ENCODE measurements at places on chromosomes 13 and 19. TPM values are rescaled to one million over a fixed set of nuclear protein-coding genes. Genes with fewer than 3 reads are reported as not detected.
A peak's percentile ranks its signal among the peaks of the same experiment; 100 is the strongest.

DNA sequence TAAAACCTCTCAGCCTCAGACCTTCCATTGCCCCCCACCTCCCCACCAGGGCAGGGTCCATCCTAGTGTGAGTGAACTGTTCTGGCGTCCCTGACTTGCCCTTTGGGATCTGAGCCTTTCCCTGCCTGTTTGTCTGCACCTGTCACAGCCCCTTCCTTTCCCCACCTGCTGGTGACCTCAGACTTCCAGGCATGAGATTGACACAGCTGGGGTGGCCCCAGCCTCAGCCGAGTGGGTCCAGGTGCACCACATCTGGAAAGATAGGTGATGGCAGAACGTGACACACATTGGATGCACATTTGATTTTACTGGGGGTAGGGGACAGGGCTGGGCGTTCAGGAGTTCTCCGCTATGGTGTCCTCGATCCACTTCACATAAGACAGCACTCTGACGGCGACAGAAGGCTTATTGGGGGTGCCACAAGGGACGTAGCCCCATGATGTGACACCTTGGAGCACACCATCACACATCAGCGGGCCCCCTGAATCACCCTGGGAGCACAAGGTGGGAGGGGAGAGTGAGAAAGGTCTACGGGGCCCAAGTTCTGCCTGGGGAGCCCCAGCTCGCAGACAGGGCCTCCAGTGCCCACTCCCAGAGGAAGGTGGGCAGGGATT, 4.6 kb downstream of the KLK1 start:
- DNase-seq: no peak

DNA sequence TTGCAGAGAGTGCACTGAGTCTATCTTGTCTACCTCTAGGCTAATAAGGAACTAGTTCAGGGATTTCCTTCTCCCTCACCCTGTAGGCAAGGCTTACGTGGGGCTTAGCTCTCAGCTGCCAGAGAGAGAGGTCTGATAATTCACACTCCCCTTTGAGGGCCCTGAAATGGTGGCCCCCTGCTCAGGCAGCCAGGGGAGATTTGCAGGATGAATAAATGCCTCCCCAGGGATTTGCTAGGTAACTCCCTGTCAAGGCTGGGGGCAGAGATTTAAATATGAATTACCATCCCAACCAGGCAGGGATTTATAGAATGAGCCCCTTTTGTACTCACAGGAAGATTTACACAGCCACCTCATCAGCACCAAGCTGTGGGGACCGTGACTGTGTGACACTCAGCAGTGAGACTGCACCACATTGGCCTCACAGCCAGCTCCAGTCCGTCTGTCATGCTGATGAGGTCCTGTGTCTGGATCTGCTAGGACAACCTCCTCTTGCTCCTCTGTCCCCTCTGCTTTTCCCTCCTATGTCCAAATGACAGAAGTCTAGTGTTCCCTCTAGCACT, 73.4 kb downstream of the CBY2 start:
- no peak for DNase-seq

DNA sequence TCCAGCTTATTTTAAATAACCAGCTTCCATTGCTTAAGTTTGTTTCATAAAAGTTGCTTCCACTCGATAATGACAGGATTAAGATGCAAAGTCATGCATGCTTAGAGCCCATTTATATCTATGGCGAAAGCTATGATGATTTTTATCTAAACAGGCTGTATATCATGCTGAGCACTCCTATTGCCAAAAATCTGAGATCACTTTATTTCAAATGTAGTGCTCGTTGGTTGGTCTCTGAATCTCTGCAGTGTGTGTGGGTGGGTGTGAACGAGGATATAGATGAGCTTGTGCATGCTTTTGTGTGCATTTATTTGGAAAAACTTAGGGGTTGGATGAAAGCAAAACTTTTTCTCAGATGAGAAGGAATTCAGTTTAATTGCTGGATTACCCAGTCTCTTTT, 27.0 kb upstream of the ARGLU1 start:
- no peak for DNase-seq

- no peak for DNase-seq
These were observed 1.5 kb downstream of the LIG1 start for GRCh38 chr19:48168689-48169088.

The CFAP97D2 gene
- total RNA-seq: not detected

GRCh38 chr13:60925686-60926085, 490.0 kb downstream of the PCDH20 start:
- DNase-seq: no peak

DNA sequence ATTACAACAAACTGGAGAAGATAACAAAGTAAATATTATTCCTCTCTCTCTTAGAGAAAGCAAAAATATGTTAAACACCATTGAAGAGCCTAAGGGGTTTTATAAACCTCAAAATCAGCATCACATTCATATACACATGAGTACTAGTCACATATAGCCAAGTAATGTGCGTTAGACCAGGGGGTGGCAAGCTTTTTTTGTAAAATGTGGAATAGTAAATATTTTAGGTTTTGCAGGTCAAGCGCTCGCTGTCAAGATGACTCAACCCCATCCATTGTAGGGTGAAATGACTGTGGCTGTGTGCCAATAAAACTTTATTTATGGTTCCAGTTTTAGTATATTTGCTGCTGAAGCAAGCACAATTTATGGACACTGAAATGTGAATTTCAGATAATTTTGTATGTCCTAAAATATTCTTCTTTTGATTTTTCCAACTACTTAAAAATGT, 21.7 kb downstream of the RFX2 start:
- no peak for DNase-seq

- DNase-seq: no peak
These were observed 616.5 kb downstream of the GPC6 start for GRCh38 chr13:93843082-93843481.

- no peak for DNase-seq
These were observed 85.5 kb downstream of the STOML3 start for GRCh38 chr13:38905081-38905480.

The ZNF677 gene
- total RNA-seq: 22.6 TPM

DNA sequence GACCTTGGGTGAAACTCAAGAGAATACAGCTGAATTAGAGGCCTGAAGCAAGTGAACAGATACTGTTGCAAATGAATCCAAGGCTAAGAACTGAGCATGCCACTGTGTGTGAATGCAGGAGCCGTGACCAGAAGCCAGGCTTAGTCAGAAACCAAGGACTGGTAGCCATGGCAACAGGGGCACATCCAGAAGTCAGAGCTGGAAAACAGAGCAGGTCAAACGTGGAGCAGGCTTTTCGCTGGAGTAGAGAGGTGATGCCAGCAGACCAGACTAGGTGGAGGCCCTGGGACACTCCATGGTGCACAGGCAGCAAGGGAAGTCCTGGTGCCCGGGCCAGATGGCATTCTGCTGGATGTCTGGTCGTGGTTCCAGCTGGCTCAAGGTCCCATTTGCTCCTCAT, 564.1 kb downstream of the PCDH9 start:
- no peak for DNase-seq

DNA sequence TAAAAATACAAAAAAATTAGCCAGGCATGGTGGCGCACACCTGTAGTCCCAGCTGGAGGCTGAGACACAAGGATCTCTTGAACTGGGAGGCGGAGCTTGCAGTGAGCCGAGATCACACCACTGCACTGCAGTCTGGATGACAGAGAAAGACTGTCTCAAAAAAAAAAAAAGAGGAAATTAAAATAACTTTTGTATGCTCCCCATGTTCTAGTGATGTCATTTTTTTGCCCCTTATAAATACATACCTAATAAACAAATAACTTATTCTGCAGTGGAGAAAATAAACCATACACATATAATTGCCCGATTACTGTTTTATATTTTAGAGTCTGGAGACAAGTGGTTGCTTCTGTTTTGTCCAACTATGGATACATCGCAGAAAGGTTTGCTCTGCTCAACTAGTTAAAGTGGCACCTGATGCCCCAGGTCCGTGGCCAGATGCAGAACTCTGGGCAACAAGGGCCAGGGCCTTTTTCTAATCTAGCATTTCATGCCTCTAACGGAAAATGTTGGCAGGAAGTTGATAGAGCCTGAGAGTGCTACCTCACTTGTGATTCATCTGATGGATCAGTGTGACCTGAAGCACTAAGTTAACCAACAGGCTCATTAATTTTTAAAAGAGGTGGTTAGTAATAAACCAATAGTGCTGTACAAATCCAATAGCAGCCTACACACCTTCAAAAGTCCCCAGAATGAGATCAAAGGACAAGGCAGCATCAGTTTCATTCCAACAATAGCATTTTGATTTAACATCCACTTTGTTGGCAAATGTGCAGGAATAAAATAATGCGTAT, 18.8 kb downstream of the UBE2L5 start:
- no peak for DNase-seq

The KLK12 gene
- total RNA-seq: not detected

DNA sequence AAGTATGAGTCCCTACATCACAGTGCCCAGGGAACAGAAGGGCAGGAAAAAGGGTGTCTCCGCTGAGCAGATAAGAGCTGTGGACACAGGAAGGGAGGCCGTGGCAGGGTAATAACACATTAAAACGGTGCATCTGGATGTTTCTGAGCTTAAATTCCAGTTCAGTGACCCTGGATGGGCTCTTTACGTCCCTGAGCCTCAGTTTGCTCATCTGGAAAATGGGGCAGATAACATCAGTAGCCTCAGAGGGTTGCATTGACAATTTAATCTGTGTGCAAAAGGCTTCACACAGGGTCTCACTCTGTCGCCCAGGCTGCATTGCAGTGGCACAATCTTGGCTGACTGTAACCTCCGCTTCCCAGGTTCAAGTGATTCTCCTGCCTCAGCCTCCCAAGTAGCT, 58.1 kb downstream of the CELF5 start:
- DNase-seq: no peak

The EFNB2 gene
- total RNA-seq: 11.3 TPM

- no peak for DNase-seq
These were observed 16.3 kb downstream of the TECR start for GRCh38 chr19:14545716-14546082.

- peak; percentile 8 for DNase-seq
These were observed 13.6 kb upstream of the ZNF611 start for GRCh38 chr19:52748336-52748950.

Measured in heart right ventricle (tissue), 16 donors.